Fibroblast of mammary gland (primary cell): ENCODE measurements at places on chromosomes 1 and 21.

- no peak for DNase-seq
These were observed 6.0 kb upstream of the SMIM12 start for GRCh38 chr1:34865573-34865972.

GRCh38 chr21:33332143-33332542, 7.4 kb downstream of the IFNAR1 start:
- no peak for DNase-seq

GRCh38 chr1:52632732-52633290, at the start of gene SHISAL2A:
TSS of gene SHISAL2A (plus strand) at chr1:52633168. CDS start at chr1:52633494, 326 bp downstream.
- peak; percentile 12 for DNase-seq

DNA sequence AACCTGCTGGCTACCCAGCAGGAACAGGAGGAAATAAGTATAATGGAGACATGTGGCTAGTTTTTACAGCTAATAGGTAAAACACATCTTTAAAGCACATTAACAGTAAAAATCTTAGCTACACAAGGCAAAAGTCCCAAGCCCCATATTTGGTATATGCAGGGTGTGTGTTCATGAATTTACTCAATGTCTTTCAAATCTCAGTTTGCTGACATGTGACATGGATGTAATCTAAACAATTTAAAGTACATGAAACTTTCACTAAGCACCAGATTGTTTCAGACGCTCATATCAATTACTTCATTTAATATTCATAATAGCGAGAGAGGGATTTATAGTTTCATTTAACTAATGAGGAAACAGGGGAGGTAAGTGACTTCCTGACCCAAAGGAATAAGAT, 3.9 kb downstream of the TACSTD2 start:
- no peak for DNase-seq

DNA sequence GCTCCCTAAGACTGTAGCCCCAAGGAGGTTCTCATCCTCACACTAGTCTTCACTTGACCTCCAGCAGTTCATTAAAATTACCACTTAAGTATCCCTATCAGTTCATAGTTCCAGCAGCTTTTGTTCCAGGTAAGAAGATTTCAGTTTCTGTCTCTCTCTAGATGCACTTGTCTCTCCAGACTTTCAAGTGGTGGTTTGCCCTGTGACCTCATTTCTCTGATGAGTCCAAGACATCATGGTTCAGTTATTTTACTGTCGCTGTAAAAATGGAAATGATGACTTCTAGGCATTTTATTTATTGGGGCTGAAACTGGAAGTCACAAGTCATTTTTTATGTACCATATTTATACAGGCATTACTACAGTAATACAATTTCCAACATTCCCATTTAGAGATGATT, 17.9 kb upstream of the RGS18 start:
- no peak for DNase-seq

DNA sequence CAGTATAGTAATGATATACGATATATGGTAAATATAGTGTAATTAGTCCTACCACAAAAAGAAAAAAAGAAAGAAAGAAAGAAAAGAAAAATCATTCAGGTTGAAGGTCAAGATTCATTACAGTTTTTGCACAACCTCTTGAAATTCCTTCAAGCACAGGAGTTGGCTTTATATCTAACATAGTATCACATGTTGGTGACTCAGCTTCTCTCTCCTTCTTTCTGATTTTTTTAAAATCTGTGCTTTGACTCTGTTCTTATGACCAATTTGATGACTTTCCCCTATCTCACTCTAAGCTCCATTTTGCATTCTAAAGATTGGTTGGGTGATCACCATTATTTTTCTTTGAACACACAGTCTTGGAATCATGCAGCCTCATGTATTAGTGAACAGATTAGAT, 148.2 kb upstream of the COL11A1 start:
- peak; percentile 64 for DNase-seq

- peak; percentile 100 for DNase-seq
These were observed 146.1 kb upstream of the FGGY start for GRCh38 chr1:59150577-59151386.

DNA sequence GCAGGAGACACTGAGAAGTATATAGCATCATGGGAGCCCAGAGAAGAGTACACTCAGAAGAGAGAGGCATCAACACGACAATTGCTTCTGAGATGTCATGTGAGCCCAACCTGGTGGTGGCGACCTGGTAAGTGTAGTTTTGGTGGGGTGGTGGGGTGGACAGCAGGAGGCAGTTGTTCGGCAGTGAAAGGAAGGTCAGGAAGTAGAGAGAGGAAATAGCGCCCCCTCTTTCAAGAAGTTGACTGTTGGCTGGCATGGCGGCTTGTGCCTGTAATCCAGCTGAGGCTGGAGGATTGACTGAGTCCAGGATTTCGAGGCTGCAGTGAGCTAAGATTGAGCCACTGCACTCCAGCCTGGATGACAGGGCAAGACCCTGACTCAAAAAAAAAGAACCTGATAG, 12.6 kb downstream of the RSPO1 start:
- DNase-seq = no peak

DNA sequence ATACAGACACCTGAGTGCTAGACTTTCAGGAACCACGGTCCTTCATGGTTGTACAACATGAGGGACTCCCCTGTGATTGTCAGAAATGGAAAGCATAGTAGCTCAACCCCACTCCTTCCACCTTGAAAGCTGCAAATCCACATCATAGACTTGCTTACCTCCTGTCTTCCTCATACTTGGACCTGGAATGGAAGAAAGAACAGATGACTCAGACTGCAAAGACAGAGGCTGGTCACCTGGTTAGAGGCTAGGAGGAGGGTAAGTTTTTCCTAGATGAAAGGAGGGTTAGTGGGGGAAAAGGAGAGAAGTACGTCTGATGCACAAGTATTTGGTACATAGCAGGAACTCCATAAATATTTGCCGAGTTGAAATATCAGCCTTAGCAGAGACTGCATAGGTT, 37.2 kb downstream of the LRRC71 start:
- DNase-seq = no peak

DNA sequence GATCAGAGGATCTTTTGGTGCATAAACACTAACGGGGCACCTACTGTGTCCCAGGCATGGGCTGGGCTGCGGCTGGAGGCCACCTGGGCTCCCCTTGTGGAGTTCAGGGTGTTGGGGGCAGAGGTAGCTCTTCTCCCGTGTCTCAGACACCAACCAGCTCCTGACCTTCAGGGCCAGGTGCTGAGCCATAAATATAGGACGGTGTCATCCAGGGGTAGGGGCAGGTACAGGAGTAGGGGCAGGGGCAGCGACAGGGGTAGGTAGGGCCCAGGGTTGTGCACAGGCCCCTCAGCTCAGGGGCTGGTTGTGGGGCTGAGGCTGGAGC, 18.0 kb upstream of the LRRC3 start:
- DNase-seq = no peak

DNA sequence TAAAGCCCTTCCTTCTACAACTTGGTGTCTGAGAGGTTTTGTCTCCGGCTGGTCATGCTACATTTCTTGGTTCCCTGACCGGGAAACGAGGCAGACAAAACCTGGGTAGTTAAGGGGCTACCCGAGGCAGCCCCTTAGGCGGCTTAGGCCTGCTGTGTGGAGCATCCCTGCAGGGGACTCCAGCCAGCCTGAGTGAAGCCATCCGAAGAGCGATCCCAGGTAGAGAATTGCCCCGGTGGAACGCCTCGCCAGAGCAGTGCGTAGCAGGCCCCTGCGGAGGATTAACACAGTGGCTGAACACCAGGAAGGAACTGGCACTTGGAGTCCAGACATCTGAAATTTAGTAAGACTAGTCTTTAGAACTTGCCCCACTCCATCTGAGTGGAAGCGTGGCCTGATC, 21.2 kb upstream of the MYOCOS start:
- DNase-seq = no peak

GRCh38 chr1:156498432-156499193, 2.0 kb downstream of the MEF2D start:
- peak; percentile 62 for DNase-seq

DNA sequence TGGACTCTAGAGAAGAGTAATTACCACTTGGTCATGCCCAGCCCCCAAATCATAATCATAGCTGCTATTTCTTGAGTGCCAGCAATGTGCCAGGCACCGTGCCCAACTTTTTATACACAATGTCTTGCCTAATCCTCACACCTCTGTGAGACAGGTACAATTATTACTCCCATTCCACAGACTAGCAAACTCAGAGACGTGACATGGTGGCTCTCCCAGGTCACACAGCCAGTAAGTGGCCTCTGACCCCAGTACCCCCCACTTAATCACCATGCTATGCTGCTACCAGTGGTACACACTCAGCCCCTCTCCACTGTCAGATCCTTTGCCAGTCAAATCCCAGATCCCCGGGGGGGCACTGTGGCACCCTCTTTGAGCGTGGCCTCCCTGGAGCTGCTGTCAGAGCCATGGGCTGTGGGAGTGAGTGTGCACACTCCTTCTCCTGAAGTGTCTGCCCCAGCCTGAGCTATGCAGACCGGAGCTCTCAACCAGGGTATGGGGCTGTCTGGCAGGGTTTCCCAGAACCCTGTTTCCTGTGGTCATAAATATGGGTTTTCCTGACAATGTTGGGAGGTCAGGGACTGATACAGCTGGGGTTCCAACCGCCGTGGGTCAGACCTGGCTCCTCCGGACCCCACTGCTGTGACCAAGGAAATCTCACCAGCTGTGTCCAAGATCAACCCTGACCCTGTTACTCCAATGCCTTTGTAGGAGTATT, 51.8 kb downstream of the LACTBL1 start:
- DNase-seq = no peak

DNA sequence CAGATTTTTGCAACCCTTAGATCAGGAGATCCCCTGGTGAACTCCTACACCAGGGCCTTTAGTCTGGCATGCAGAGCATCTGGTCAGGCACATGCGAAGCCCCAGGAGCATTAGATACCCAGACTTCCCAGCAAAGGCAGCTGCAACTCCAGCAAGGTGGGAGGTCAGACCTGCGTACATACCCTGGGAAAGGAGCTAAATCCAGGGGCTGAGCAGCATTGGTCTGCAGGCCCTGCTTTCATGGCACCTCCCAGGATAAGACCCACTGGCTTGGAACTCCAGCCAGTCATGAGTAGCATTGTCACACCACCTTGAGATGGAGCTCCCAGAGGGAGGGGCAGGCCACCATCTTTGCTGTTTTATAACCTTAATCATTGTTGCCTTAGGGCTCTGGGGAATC, 92.3 kb downstream of the KCNT2 start:
- DNase-seq = no peak
